ENCODE measurements at places on chromosomes 16 and 17.

- no peak for DNase-seq
These were observed 32.4 kb downstream of the IL21R start for GRCh38 chr16:27434141-27435051.

GRCh38 chr16:59124056-59124455 is 389.9 kb upstream of the GOT2 start:
- no peak for DNase-seq

- no peak for DNase-seq
These were observed 22.3 kb downstream of the SRP68 start for GRCh38 chr17:76049836-76050537.

- DNase-seq: no peak
These were observed 7.9 kb downstream of the UBTF start for GRCh38 chr17:44211281-44212265.

DNA sequence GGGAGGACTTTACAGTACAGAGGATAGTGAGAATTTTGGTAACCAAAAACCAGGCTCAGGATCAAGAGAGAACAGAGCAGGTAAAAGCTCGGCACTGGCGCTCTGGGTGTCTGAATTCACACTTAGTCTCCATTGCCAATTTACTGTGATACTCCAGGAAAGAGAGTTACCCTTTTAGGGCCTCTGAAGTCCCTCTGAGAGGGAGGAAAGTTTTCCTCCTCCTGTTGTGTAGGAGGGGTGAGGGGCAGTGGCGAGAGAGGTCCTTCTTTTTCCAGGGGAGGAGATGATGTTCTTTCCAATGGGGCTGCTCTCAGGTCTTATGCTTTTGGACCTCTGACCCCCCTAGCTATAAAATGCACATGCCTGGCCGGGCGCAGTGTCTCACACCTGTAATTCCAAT is 5.4 kb upstream of the TNS4 start:
- DNase-seq: no peak

GRCh38 chr16:57178793-57179212 is 7.0 kb downstream of the PSME3IP1 start:
- no peak for DNase-seq

GRCh38 chr16:70677499-70678120 is 8.2 kb downstream of the MTSS2 start:
- no peak for DNase-seq

GRCh38 chr17:81272616-81273015 is 22.5 kb downstream of the SLC38A10 start:
- no peak for DNase-seq

DNA sequence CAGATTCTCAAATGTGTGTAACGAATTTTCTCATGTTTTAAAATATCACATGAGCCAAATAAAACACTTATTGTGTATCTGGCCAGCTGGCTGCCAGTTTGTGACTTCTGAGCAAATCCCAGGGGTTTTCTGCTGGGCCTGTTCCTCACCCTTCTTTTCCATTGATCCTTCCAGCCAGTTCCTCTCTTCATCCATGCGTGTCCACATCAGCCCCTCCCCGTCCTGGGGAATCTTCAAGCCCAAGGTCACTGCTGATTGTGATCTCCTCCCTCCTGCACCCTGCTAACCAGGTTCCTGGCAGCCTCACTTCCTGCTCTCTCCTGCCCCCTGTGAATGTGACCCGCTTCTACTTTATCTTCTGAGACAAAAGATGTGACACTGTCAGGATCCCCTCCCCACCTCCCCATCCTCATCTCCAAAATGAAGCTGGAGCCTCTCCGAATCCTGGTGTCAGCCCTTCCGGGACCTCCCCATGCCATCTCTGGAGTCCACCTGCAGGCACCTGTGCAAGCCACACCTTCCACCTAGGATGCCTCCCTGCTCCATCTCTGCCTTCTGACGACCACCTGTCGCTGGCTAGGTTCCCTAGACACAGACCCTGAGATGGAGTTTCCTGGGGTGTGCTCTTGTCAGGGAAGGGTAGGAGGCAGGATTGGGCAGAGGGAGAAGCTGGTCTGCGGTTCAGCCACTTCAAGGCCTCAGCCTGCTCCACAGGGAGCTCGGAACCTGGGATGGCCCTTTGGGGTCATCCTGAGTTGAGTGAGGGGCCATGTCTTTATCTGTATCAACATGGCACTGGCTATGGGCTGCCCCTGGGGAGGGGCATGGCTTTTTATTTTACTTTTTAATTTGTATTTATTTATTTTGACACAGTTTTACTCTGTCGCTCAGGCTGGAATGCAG is 205.1 kb downstream of the KATNIP start:
- no peak for DNase-seq

- DNase-seq: no peak
These were observed 8.7 kb downstream of the ADAM11 start for GRCh38 chr17:44767493-44767892.

DNA sequence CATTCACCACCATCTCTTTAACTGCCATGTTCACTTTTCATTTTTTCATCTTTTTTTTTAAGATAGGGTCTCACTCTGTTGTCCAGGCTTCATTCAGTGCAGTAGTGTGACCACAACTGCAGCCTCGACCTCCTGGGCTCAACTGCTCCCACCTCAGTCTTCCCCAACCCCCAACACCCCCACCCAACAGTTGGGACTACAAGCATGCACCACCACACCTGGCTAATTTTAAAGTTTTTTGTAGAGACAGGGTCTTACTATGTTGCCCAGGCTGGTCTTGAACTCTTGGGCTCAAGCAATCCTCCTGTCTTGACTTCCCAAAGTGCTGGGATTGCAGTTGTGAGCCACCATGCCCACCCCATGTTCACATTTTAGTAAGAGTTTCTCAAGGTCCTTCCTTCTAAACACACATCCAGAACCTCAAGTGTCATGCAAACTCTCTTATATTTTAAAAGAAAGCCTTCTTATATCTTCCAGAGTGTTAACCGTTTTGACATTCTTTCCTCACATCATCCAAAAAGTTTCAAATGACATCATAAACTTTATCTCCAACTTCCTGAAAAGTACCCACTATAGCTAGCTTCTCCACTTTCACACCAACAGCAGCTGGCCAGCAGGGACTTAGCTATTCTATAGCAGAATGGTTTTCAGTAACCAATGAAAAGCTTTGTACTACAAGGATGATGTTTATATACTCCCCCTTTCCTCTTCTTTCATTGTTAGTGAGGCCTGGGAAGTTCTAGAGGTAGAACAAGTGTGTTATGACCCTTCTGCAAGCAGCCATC is 49.3 kb downstream of the TRAF4 start:
- DNase-seq: no peak

DNA sequence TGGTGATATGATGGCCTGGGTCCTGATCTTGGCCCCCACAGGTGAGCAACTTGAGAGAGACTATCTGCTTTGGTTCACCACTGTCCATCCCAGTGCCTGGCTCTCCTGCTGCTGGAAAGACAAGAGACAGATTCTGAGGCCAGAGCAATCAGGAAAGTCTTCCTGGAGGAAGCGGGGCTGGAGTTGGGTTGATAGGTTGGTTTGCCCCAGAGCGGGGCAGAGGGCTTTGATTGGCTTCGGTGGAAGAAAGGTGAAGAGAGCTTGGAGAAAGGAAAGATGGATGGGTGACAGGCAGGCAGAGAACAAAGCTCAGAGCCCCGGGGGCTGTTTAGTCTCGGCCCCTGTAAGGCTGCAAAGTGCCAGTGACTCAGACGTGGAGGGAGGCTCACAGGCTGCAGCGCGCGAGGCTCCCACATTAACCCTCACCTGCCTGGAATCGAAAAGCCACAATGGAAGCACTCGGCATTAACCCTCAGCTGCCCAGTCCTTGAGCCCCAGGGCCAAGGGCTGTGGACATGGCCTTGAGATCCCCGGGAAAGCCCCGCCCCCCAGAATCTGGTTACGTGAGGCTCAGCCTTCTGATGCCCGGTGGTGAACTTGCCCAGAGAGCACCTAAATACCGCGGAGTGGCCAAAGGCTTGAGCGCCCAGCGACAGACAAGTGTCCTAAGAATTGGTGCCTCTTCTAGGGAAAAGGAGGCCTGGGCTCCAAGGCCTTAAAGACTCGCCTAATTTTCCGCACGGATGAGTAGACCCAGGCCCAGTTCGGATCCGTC is 996 bp upstream of the CPNE2 start:
- no peak for DNase-seq

- DNase-seq: no peak
These were observed 75.5 kb upstream of the IRX6 start for GRCh38 chr16:55248494-55248893.

DNA sequence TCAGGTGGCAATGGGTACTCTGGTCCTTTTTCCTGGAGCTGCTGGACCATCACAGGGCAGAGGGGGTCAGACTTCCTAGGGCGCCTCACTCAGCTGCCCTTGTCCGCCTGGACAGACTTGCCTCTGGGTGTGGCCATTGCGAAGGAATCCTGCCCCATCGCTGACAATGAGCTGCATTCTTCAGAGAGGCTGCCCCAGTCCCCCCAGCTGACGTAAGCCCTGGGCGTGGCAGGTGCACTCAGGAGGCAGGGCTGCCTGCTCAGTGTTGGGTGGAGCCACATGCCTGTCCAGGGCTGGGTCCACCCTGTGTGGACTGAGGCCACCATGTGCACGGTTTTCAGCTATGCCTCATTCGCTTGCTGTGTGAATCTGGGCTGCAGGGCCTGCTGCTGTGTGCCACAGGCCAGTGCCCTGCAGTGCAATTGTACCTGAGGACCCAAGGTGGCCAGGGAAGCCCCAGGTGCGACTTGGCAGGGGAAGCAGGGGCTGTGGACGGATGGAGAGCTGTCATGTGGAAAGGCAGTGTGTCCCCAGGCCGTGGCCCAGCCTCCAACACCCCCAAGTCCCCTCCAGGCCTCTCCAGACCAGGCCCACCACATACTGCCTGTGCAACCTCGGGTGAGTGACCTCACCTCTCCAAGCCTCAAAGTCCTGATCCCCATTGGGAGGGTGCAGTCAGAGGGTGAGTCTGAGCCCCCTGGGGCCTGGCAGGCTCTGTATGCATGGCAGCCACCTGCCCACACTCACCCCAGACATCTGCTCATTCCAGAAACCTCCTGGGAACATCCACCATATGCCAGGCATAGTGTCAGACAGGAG is 14.0 kb upstream of the MPRIP start:
- DNase-seq: no peak

- no peak for DNase-seq
These were observed 4.2 kb downstream of the C16orf90 start for GRCh38 chr16:3490911-3491629.

DNA sequence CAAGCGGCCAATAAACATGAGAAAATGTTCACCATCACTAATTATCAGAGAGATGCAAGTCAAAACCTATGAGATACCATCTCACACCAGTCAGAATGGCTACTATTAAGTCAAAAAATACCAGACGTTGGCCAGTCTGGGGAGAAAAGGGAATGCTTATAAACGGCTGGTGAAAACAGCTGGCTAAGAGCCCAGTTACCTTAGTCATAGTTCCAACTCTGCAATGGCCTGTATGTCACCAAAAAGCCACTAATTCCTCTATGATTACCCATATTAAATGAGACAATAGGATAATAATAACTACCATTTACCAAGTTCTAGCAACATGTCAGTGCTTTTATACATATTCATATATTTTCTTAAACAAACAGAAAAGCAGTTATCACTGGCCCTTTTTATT is 42.9 kb upstream of the CDRT4 start:
- DNase-seq: no peak

GRCh38 chr17:50596191-50597037 is 35.9 kb downstream of the CACNA1G start:
- DNase-seq: no peak

GRCh38 chr17:50817838-50818237 is 17.5 kb upstream of the WFIKKN2 start:
- DNase-seq: no peak

GRCh38 chr17:7932483-7932891 is 481 bp downstream of the CNTROB start:
- DNase-seq: no peak

DNA sequence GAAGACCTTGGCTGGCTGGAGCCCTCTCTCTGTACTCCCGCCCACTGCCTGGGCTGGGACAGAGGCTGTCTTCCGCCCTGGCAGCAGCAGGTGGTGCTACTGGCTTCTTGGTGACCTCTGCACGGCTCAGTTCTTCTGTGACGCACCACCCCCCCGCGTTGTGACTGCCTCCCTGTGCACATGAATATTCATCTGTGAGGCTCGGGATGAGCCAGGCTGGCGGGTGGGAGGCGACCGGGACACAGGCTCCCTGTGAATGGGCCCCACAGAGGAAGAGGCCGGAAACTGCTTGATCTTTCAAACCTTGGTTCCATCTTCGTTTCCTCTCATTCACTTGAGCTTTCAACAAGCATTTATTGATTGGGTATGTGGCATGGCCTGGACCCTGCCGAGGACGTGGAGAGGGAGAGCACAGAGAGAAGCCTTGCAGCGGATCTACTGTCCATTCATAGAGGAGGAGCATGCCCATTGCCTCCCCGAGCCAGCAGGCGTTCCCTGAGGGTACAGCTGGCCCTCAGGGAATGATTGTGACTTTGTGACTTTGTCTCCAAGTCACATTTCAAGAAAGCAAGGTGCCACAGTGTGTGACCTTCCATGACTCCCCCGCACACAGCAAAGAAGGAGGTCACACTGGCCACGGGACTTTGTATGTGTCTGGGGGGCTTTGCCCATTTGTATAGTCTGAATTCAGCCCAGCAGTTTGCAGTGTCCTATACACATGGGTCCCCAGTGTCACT is 45.0 kb downstream of the B9D1 start:
- DNase-seq: no peak

DNA sequence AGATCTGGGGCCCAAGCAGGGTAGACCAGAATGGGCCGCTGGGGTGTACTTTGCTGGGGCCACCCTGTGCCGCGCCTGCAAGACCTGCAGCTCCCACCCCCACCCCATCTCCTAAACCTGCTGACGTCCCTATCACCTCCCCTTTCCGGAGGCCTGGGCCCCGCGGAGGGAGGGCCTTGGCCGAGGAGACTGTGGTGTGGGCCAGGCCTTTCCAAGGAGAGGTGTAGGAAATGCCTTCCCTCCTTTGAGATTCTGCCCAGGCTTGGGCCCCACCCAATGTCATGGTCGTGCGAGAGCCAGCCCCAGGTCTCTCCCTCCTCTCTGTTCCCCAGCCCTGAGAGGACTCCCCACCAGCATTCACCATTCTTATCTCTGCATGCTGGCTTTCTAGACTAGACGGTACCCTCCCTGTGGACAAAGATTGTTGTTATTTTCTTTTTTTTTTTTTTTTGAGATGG is 3.9 kb upstream of the WFIKKN2 start:
- no peak for DNase-seq
